ENCODE measurements at places on chromosomes 4 and X.

- no peak for DNase-seq
These were observed 76.8 kb downstream of the RTL5 start for GRCh38 chrX:72054779-72055489.

DNA sequence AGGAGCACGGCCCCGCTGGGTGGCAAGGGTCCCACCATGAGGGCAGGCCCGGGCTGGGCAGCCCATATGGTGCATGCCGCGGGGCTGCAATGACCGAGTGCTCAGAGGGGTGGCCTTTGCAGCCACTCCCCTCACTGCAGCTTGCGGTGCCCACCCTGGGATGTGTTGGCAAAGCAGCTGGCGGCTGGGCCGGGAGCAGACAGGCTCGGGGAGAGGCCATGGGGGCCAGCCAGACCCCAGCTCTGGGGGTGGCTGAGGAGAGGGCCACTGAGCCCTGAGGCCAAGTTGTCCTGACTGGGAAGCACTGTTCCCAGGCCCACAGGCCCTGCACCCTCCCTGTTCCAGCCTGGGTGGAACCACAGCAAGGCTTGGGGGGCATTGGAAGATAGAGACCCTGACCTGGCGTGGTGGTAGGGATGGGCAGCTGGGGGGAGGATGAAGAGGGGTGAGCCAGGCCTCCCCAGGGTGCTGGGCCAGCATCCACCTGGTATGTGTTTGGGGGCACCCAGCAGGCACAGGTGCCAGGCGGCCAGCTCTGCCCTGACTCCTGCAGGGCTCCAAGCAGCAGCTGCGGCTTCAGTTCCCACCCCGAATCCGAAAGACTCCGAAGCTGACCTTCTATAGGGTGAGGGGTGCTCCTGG is 18.4 kb upstream of the RNF4 start:
- DNase-seq: no peak

GRCh38 chr4:177077095-177077971 is 232.3 kb upstream of the NEIL3 start:
- no peak for DNase-seq

DNA sequence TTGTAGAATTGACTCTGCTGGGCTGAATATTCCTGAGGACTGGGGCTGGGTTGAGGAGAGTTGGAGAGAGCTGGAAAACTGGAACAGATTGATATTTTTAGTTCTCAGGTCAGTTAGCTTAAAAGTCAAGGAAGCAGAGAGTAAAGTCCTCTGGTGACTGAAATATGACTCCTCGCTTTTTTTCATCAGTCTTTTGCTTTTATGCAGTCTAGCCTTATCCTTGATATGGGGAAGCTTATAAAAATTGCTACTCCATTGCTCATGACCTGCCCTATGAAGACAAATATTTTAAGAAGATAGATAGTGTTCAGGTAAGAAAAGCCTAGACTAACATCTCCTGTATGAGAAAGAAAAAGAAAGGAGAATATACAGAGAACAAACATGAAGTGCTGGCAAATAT is 152.7 kb downstream of the C4orf33 start:
- DNase-seq: no peak

GRCh38 chr4:173289353-173289727 is 44.8 kb downstream of the HMGB2 start:
- DNase-seq: peak; percentile 92

DNA sequence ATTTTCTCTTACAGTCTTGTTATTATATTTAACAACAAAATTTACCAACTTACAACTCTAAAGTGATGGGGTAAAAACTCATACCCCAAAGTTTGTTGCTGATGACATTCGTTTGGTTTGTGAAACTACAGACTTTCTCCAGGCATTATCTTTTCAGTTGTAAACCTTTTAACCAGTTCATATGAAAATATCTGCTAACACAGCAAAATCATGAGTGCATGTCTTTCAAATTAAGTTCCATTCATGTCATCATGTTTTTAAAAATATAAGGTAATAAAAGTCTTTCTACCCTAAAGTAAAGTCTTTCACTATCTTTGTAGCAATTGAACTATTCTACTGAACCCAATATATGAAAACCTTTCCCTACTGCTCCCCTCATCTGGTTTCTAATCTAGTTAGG is 3.4 kb upstream of the GALNTL6 start:
- DNase-seq: no peak

DNA sequence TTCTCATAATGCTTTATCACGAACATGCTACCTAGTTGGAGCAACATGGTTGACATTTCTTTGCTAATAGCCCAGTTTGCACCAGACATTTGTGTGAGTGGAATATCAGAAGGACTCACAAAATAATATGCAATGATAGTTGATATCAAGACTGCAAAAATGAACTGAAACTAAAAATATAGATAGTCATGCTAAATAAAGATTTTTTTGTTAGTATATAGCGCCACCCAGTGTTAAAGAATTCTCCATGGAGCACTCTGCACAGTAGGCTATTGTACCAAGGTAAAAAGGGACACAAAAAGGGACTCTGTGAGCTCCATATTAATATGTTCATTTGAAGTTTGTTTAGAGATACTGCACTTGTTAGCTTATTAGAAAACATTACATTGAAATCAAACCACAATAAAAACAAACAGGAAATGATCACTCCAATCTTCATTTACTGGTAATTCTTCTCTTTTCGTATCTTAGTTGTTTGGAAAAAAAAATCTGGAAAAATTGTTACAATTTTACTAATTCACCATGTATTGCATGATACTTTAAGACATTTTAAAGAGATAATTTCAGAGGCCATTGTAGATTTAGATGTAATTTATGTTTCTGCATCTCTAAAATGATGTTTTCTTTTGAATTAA is 1509.6 kb downstream of the ADGRL3 start:
- peak; percentile 42 for DNase-seq

DNA sequence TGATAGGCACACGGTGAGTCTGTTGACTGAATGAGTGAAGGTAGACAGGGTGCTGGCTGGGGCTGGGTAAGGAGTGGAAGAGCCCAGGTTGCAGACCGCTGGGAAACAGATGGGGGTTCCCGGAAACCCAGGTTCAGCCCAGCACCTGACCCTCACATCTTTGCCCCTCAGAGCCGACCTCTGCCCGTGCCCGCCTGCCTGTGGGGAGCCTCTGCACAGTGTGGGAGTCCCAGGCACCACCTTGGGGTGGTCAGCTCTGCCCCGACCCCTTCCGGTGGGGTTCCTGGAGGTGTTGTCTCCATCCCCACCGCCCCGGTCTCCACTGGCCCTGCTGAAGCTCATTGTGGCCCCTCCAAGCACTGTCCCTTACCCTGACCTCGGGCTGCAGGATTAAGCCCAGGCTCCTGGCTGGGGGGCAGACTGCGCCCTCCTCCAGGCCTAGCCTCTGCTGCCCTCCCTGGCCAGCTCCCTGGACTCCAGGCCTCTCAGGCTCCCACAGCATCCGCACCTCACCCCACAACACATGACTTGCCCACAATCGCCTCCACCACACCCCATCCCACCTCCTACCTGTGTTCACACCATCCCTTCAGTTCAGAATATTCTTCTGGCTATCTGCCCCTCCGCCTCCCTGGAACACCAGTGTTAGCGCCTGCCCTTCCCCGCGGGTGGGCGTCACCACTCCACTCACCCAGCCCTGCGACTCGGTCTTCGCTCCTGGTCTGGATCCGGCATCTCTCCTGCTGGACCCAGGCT is 21.4 kb downstream of the HMX1 start:
- no peak for DNase-seq

DNA sequence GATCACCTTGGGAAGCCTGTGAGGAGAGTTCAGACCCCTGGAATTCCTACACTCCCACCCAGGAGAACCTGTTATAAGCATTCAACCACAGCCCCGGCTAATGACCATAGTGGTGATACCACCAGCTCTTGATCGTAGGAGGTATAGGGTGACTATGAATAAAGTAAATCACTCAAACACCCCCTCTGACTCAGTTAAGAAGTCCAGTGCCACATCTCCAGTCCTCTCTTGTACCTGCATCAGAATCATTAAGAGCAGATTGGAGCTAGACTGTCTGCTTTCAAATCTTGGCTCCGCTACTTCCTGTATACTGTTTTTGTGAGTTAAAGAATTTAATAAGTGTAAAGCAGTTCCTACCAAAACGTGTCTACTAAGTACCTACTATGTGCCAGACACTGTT is 565.1 kb upstream of the DIPK2B start:
- DNase-seq: no peak

DNA sequence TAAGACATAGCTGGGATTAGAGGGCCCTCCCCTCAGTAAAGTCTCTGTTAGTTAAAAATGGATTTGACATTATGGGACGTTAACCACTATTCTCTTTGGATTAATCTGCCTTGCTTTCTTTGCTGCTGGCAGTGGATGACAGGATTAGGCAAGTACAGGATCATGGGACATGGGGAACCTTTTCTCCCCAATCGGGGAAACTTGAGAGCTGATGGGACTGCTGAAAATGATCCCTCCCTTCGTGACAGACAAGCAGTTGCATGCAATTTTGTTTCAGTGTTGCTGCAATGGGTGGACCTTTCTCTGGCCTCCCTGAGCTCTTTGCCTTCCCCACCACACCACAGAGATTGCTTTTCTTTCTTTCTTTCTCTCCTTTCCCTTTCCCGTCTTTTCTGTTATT is 120.2 kb upstream of the BANK1 start:
- DNase-seq: no peak

- no peak for DNase-seq
These were observed 742.3 kb upstream of the POU3F4 start for GRCh38 chrX:82765811-82766210.

GRCh38 chr4:18421519-18421918 is 400.0 kb upstream of the LCORL start:
- no peak for DNase-seq

- no peak for DNase-seq
These were observed 35.4 kb upstream of the SPON2 start for GRCh38 chr4:1207603-1208265.
